Memory B cell (primary cell): ENCODE measurements at places on chromosomes 5 and 9.

- DNase-seq: no peak
These were observed 275.0 kb downstream of the PLK2 start for GRCh38 chr5:58184910-58185309.

GRCh38 chr5:123937230-123937629 lies 425.3 kb downstream of the CSNK1G3 start:
- peak; percentile 54 for DNase-seq

DNA sequence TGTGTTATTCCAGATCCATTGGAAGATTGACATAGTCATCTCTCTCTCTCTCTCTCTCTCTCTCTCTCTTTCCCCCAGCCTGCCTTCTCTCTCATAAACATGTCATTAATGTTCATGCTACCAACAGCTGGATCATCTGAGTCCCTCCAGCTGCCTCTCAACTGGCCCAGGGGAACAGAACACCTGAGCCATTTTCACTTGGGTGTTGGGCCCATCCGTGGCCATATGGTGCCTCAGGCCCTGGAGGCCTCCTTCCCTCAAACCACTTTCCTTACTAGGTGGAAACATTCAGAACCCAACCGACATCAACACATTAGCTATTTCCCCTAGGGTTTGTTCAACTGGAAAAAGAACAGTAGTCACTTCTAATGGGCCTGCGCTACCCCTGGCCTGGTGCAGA lies 196.2 kb downstream of the FRMD3 start:
- DNase-seq: no peak

DNA sequence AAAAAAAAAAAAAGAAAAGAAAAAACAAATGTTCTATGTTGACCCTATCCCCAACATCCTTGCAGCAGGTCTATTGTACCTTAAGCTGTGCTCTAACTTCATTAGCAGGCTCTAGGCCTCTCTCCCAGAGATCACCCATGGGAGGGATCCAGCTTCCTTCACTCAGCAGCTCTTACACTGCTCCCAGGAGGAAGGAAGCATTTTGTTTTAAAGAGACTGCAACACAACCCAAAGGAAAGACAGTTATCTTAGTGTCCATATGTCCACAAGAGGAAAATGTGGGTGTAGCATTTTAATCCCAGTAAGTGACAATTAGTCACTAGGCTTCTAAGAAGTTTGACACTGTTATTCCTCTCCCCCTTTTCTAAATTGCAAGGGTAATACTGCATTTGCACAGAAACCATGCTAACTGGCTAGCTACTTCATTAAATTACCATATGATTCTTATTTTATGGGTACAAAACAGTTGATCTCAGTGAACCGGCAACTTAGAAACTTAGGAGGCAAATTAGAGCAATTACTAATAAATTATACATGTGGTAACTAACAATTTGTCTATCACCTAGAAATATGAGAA lies 58.8 kb downstream of the MARCHF3 start:
- DNase-seq: no peak
